ENCODE measurements at places on chromosomes 12 and 14. TPM values are rescaled to one million over a fixed set of nuclear protein-coding genes. Genes with fewer than 3 reads are reported as not detected.
A peak's percentile ranks its signal among the peaks of the same experiment; 100 is the strongest.

NT5DC3 gene
- total RNA-seq: 2.4 TPM

DNA sequence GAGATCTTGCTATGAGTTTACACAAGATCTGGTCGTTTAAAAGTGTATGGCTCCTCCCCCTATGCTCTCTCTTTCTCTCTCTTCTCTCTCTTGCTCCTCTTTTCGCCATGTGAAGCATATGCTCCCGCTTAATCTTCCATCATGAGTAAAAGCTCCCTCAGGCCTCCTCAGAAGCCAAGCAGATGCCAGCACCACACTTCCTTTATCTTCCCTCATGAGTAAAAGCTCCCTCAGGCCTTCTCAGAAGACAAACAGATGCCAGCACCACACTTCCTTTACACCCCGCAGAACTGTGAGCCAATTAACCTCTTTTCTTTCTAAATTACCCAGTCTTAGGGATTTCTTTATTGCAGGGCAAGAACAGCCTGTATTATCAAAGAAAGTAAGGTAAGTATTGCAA, 152.4 kb downstream of the SEC23A start:
- no peaks in the 10 kb centered on the region for H3K4me1 ChIP-seq
- no peaks in the 10 kb centered on the region for H3K36me3 ChIP-seq
- H3K27ac ChIP-seq: no peak overlapping the region
- no peak overlapping the region for H3K4me3 ChIP-seq
- H3K27me3 ChIP-seq: no peaks in the 10 kb centered on the region
- DNase-seq: no peak

- peaks cover 4% of the 10 kb centered on the region for H3K4me1 ChIP-seq
- DNase-seq: no peak
These were observed 1322.1 kb downstream of the TMEM121 start for GRCh38 chr14:106848330-106849121.

ORAI1 gene
- total RNA-seq: 8.3 TPM

DNA sequence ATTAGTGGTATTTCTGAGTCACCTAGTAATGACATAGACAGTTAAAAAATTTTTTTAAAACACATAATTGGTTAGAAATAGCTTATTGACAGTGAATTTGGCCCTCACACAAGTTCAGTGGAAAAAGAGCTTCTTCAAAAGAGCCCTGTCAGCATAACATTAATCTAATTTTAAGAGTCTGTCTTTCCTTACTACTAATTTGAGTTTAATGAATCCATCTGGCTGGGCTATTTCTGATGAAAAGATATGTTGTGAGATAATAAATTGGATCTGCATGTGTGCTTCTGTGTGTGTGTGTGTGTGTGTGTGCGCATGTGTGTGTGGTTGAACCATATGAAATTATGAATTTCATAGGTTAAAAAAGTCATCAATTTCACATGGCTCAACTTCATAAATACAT, 1045.2 kb downstream of the FLRT2 start:
- H3K36me3 ChIP-seq: no peaks in the 10 kb centered on the region
- no peak overlapping the region for H3K27ac ChIP-seq
- DNase-seq: no peak
- no peak overlapping the region for H3K4me3 ChIP-seq
- H3K27me3 ChIP-seq: no peaks in the 10 kb centered on the region

DNA sequence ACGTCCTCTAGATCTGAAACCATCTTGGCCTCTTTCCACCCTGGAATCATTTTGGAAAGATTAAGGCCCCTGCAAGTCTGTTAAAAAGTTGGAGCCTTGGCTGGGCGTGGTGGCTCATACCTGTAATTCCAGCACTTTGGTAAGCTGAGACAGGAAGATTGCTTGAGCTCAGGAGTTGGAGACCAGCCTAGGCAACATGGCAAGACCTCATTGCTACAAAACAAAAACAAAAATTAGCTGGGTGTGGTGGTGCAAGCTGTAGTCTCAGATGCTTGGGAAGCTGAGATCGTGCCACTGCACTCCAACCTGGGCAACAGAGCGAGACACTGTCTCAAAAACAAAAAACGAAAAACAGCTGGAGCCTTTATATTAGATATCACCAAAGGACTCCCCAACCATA, 10.9 kb upstream of the ABCD4 start:
- no peak for DNase-seq
- no peaks in the 10 kb centered on the region for H3K4me1 ChIP-seq
- no peaks in the 10 kb centered on the region for H3K36me3 ChIP-seq
- no peak overlapping the region for H3K27ac ChIP-seq

SLC8A3 gene
- 1.4 TPM for total RNA-seq

GRCh38 chr12:60201891-60202290, 606.1 kb downstream of the SLC16A7 start:
- H3K4me3 ChIP-seq: no peak overlapping the region
- no peak for DNase-seq
- no peaks in the 10 kb centered on the region for H3K27me3 ChIP-seq
- H3K27ac ChIP-seq: no peak overlapping the region
- no peaks in the 10 kb centered on the region for H3K36me3 ChIP-seq

- H3K27me3 ChIP-seq: no peaks in the 10 kb centered on the region
- H3K36me3 ChIP-seq: no peaks in the 10 kb centered on the region
- DNase-seq: no peak
- H3K4me1 ChIP-seq: no peaks in the 10 kb centered on the region
- no peak overlapping the region for H3K4me3 ChIP-seq
- H3K27ac ChIP-seq: no peak overlapping the region
These were observed 221.0 kb downstream of the ASCL1 start for GRCh38 chr12:103178366-103179080.

DNA sequence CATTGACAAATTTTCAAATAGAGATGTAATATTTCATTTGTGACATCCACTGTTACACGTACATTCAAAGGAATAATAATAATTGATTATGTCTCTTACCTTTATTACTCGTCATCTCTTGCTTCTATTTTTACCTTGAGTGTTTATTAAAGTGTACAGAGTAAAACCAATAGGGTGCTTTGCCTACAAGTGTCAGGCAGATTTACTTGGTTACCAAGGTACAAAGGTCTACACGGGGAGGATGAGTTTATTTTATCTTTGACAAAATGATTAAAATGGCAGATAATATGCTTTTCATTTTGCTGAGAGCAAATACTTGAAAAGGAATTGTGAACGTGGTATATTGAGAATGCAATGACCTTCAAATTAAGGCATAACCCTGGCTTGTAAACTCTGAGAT, 137.8 kb upstream of the SOX5 start:
- H3K36me3 ChIP-seq: no peaks in the 10 kb centered on the region
- no peaks in the 10 kb centered on the region for H3K27me3 ChIP-seq
- no peak for DNase-seq
- H3K4me3 ChIP-seq: no peak overlapping the region
- H3K27ac ChIP-seq: no peak overlapping the region

DNA sequence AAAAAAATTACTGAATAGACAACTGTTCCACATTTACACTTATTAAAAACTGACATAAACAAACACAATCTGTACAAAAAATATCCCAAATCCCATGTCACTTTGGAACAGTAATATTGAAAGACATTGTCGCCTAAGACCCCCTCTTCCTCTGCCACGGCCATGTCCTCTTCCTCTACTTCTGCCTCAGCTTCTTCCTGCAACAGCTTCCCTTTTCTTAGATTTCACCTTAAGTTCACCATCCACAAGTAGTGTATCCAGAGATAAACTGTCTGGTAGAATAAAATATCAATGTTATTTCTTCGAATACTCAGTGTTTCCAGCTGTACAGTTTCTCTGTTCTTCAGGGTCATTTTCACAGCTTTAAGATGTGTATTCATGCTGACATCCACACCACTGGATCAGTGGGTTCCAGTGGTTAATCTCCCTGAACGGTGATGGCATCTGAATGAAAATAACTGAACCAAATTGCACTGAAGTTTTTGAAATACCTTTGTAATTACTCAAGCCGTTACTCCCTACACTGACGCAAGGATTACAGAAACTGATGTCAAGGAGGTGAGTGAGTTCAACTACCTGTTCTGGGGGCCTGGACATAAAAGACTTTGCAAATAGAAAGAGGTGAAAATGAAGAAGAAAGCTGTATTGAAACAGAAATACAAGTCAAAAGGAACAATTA, 208.5 kb downstream of the C12orf50 start:
- no peaks in the 10 kb centered on the region for H3K27me3 ChIP-seq
- no peak for DNase-seq
- H3K36me3 ChIP-seq: no peaks in the 10 kb centered on the region
- no peak overlapping the region for H3K27ac ChIP-seq

DNA sequence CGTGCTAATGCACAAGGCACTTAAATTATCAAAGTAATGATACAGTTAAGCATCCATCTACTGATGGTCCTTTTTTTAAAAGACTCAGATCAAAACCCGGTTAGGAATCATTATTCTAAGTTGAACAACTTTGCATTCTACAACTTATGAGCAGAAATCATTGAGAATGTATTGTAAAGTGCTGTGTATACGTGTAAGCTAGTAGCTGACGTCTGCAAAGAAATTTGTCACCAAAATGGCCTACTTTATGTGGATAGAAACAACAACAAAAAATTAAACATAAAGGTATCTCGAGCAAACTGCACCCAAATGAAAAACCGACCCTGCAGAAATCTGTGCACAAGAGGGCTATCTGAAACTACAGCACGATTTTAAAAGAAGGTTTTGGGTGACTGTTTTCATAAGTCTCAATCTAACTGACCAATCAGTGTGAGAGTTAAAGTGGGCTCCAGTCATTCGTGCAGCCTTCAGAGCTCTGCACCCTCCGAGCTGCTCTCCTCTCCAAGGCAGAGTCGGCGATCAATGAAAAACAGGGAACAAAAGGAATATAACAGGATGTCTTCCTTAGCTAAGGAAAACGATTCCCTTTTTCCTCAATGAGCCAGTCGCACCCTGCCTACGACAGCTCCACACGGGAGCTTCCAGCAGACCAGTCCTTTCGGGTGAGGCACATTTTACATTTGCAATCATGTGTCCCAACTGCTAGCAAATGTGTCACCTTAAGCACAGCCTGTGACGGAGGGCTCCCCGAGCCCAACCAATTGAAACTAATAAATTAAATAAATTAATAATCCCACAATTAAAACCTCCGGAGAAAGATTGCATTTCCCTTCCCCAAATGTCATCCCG, 200.7 kb upstream of the FOXN3 start:
- H3K27ac ChIP-seq: peak overlapping the region; percentile 85
- peak; percentile 70 for DNase-seq
- H3K27me3 ChIP-seq: no peaks in the 10 kb centered on the region
- H3K4me3 ChIP-seq: peak overlapping the region; percentile 75
- no peaks in the 10 kb centered on the region for H3K4me1 ChIP-seq

DNA sequence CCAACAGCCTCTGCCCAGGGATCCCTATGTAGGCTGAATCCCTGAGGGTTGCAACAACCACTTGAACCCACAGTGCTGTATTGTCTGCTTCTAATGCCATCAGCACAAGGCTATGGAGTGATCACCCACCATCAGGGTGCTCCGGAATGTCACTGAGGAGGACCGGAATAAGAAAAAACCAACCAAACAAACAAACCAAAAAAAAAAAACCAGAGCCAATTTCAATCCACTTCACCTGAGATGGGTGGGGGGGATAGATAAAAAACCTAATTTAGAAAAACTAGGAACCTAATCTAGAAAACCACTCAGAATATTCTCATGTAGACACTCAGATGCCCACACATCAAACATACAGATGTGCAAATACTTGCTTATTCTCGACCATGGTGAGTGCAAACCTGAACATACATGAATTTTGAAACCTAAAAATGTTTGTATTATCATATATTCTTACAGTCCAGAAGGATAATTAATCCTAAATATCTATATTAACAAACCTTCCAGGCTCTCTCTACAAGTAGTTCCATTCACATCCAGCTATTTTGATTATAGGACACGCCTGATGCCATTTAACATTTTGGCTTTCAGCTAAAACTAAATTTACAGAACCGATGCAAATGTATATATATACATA, 3.7 kb downstream of the TBX5 start:
- H3K27me3 ChIP-seq: no peaks in the 10 kb centered on the region
- no peak for DNase-seq
- peaks cover 31% of the 10 kb centered on the region for H3K36me3 ChIP-seq
- peak overlapping the region; percentile 64 for H3K4me3 ChIP-seq
- peak overlapping the region; percentile 88 for H3K27ac ChIP-seq
- H3K4me1 ChIP-seq: peaks cover 43% of the 10 kb centered on the region

DNA sequence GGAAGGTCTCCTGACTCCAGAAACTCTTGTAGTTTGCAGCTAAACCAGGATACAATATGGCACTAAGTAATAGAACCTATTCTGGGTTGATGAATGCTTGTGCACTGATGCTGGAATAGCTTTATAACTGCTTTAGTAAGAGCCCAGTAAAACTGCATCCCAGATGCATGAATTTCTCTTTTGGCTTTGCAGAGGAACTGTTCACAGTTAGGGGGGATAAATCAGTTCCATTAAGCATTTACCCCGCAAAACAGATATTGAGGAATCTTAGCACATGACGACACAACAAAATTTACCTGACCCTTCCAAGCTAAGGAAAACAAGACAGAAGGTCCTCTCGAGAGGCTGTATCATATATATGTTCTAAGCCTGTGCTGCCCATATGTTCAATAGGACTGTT, 457.4 kb downstream of the FOXG1 start:
- no peaks in the 10 kb centered on the region for H3K4me1 ChIP-seq
- no peak overlapping the region for H3K27ac ChIP-seq
- no peak overlapping the region for H3K4me3 ChIP-seq
- no peaks in the 10 kb centered on the region for H3K27me3 ChIP-seq
- no peak for DNase-seq

- H3K4me3 ChIP-seq: no peak overlapping the region
- H3K27me3 ChIP-seq: no peaks in the 10 kb centered on the region
- no peak for DNase-seq
- no peak overlapping the region for H3K27ac ChIP-seq
These were observed 293.0 kb upstream of the NAV3 start for GRCh38 chr12:77537663-77538062.

- no peak for DNase-seq
- no peak overlapping the region for H3K4me3 ChIP-seq
- H3K4me1 ChIP-seq: no peaks in the 10 kb centered on the region
- no peaks in the 10 kb centered on the region for H3K36me3 ChIP-seq
- no peaks in the 10 kb centered on the region for H3K27me3 ChIP-seq
These were observed 422.5 kb upstream of the PDE3A start for GRCh38 chr12:19945559-19946435.

GRCh38 chr12:6570264-6570887, 2.3 kb upstream of the NOP2 start:
- no peak for DNase-seq
- peaks cover 70% of the 10 kb centered on the region for H3K36me3 ChIP-seq
- no peak overlapping the region for H3K4me3 ChIP-seq
- H3K4me1 ChIP-seq: no peaks in the 10 kb centered on the region
- H3K27me3 ChIP-seq: no peaks in the 10 kb centered on the region

GRCh38 chr12:54232790-54233189, 44.0 kb upstream of the SMUG1 start:
- no peak overlapping the region for H3K27ac ChIP-seq
- no peak for DNase-seq
- H3K36me3 ChIP-seq: no peaks in the 10 kb centered on the region
- no peak overlapping the region for H3K4me3 ChIP-seq
- H3K4me1 ChIP-seq: peaks cover 8% of the 10 kb centered on the region
- no peaks in the 10 kb centered on the region for H3K27me3 ChIP-seq

DNA sequence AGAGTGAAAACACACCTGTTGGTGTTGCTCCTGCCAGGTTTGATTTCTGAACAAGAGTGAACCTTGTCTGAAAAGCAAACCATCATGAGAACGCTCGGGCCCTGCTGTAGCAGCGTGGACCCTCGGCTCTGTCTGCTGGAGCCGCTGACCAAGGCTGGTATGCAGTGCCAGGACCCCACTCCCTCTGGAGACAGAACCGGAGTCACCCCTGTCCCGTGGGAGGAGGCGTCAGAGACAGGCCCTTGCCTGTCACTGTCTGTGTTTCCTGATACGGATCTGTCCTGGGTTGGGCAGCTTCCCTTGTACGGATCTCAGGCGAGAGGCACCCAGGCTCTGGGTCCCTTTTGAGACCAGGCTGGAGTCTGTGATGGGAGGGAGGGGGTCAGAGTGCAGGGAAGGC, 111.6 kb downstream of the ADGRD1 start:
- no peak for DNase-seq
- no peak overlapping the region for H3K4me3 ChIP-seq
- H3K27me3 ChIP-seq: no peaks in the 10 kb centered on the region
- peaks cover 6% of the 10 kb centered on the region for H3K36me3 ChIP-seq

CD4 gene
- total RNA-seq: 7.3 TPM

ARHGDIB gene
- 124 TPM for total RNA-seq

Measured in right atrium auricular region (tissue), 2 donors.